ENCODE measurements at places on chromosomes 2 and 18.

DNA sequence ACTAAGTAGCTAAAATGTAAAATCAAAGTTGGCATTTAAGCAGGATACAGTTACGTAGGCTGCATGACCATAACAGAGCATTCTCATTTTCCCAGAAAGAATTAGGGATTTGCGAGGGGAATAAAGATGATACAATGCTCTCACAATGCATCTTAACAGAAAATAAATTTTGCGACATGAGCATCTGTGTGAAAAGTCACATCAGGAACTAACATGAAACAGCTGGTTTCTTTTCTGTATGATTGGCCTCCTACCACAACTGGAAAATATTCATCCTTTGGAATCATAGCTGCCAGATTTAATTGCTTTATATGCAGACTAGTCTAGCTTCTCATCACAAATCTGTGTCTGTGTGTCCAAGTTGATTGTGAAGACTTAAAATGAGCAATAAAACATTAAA, 66.0 kb downstream of the KCTD18 start:
- DNase-seq, result no peak

DNA sequence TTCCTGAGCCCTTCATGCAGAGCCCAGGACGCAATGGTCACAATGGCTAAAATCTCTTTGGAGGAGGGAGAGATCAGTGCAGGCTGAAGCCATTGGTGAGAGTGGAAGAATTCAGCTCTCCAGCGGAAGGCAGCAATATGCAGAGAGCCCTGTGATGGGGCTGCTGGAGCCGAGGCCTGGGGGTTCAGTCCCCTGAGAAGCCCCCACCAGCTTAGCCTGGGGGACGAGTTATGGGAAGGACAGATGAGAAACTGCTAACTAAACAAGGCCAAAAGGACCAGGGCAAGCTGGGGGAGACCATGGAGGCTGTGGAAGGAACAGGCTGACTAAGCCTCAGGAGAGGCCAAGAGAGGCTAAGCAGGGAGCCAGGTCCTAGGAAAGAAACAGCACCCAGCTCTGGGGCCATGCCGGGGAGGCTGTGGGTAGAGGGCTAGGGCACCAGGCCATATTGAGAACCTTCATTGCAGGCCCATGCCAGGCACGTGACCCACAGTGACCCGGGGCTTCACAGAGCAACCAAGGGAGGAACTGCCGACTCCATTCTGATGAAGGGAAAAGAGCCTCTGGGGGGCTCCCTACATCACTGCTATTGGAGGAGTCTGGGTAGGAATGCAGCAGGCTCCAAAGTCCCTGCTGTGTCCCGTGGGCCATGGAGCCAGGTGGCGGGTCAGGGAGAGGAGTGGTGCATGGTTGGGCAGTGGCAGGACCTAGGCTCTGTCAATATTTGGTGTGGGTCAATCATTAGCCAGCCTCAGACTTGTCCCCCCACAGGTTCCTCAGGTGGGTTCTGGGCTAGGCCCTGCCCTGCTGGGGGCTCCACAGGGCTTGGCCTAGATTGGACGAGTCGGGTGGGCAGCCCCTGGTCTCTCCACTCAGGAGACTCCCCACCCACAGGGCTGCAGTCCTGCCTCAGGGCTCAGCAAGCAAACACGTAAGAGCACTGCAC, 19.8 kb downstream of the PROC start:
- DNase-seq, result no peak

DNA sequence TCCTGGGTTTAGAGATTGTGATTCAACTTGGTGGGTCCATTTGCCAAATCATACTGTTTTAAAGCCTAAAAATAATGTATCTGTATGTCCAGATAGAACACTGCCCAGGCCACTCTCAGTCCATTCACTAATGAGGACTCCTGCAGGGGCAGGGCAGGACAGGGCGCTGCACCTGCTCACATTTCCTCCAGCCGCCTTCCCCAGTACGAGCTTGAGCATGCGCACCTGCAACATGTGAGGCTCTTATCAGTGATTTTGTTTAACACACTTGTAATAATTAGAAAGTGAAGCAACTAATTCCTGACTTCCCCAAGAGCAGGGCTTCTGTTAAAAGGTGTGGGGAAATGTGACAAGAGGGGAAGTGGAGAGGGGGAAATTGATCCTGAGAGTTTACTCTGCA, 89.7 kb downstream of the AFF3 start:
- no peak for DNase-seq

DNA sequence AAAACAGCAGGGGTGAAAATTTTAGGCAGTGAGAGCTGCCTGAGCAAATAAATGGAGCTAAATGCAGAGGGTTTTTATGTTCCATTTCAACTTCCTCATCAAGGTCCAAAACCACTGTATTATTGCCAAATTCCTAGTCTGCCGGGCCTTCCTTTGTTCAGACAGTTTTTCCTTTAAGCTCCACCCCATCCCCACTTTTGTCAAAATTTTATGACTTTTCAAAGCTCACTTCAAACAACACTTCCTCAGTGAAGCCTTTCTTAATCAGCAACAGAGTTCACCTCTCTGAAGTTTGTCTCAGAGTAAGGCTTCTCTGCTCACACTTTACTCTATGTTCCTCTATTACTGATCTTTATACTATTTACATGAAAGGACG, 81.3 kb downstream of the CERKL start:
- no peak for DNase-seq

- DNase-seq, result no peak
These were observed 78.2 kb downstream of the THNSL2 start for GRCh38 chr2:88248280-88248828.

- no peak for DNase-seq
These were observed 6.7 kb downstream of the IL1R1 start for GRCh38 chr2:102149243-102149642.

GRCh38 chr18:76538846-76539245, 43.8 kb upstream of the ZNF516 start:
- no peak for DNase-seq

- DNase-seq, result no peak
These were observed 591.3 kb downstream of the ZEB2 start for GRCh38 chr2:143928613-143929012.

- DNase-seq, result no peak
These were observed 510.3 kb downstream of the PLCL1 start for GRCh38 chr2:198314559-198315153.

DNA sequence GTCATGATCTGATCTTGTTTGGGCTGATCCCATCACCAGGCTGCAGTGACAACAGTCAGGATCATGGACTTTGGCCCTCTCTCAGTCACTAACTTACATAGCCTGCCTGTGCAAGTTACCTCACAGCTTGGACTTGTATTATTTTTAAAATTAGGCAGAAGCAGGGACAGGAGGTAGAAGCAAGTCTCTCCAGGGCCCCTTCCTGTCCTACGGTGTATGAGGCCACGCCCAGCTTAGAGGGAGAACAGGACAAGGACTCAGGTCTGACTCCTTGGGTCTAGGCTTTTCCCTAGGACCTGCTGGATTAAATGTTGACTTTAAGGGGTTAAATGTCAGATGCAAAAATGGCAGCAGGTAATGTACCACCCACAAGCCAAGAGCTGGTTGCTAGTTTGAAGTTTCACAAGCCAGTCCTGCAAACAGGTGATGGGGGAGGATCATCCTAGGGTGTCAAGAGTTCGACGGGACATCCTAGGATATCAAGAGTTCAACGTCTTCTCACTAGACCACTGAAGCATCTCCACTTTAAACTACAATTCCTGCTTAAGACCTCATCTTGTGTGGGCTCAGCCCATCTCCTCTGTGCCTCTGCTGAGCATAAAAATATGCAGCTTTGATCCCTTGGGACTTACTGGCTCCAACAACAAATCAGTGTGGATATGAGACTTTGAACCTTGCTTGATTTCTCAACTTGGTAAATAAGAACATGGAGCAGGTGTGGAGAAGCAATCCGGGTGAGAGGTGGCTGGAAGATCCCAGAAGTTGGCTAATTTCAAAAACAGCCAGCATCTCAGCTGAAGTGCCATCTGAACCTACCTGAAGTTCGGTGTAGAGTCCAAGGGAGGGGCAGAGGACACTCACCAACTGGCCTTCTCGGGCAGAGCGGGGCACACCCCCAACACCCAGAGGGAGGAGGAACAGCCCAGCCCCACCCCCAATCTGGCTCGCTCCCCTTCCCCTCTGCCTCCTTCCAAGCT, 39.5 kb downstream of the SFXN5 start:
- DNase-seq, result no peak

DNA sequence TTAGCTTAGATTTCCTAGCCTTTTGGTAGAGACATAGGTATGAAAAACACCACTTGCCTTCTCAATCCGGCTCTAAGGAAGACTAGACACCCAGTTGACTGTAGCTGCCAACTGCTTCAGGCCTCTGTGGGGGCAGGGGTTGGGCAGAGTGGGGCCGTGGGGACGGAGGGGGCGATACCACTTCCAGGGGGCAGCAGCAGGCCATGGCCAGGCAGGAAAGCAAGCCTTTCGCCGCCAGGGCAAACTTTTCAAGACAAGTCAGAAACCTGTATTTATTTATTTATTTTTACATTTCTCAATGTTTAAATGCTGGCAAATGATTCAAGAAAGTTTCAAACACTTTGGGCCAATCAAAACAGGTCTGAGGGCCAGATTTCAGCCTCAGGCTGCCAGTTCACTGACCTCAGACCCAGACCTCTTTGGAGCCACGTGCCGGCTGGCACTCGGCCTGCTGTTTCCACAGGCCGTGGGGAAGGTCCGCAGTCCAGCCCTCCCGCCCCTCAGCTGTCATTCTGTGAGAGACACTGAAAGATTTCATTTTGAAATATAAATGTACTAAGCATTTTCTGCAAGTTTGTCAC, 63.8 kb downstream of the MEX3C start:
- no peak for DNase-seq

DNA sequence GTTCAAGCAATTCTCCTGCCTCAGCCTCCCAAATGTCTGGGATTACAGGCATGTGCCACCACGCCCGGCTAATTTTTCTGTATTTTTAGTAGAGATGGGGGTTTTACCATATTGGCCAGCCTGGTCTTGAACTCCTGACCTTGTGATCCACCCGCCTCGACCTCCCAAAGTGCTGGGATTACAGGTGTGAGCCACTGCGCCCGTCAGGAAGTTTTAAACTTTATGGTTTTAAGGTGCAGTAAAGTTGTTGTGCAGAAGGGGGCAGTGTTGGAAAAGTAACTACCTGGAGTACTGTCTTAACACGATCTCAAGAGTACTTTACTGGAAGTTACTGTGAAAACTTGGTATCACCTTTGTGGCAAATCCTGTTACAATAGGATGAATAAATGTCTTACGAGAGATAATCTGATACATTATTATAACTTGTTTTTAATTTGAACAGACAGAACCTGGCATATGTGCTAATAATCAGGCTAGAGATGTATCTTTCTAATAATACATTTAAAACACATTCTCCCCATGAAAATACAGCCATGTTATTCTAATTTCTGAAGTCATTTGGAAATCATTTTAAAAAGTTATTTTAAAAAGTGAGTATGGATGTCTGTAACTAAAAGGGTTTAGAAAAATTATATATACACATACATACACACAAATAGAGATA, 10.8 kb downstream of the SPDYA start:
- peak; percentile 34 for DNase-seq

- no peak for DNase-seq
These were observed 334.0 kb upstream of the FSIP2 start for GRCh38 chr2:185404578-185404977.

- DNase-seq, result no peak
These were observed 72.7 kb upstream of the CCDC68 start for GRCh38 chr18:55031979-55032378.

- no peak for DNase-seq
These were observed 14.1 kb downstream of the EMX1 start for GRCh38 chr2:72931280-72931910.

GRCh38 chr18:36640021-36640952, 188.5 kb downstream of the TPGS2 start:
- DNase-seq, result no peak

DNA sequence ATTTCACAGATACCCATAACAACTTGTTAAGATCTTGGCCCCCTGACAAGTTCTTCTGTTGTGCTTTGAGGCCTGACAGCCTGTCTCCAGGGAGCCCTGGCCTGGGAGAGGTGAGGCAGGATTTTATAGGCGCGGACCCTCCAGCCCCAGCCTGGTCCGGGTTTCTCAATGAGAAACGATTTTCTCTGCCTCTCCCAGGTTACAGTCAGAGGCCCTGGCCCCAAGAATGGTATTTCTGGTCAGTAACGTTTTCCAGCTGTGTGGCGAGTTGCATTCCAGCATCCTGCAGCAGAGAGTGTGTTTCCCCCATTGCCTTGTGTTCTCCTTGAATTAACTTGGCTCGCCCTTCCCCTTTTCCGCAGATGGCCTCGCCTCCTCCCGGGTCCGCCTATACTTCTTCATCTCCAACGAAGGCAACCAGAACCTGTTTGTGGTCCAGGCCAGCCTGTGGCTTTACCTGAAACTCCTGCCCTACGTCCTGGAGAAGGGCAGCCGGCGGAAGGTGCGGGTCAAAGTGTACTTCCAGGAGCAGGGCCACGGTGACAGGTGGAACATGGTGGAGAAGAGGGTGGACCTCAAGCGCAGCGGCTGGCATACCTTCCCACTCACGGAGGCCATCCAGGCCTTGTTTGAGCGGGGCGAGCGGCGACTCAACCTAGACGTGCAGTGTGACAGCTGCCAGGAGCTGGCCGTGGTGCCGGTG, 3.0 kb downstream of the INHBB start:
- no peak for DNase-seq

GRCh38 chr2:95388091-95388692, 14.3 kb upstream of the FAHD2A start:
- DNase-seq, result no peak

DNA sequence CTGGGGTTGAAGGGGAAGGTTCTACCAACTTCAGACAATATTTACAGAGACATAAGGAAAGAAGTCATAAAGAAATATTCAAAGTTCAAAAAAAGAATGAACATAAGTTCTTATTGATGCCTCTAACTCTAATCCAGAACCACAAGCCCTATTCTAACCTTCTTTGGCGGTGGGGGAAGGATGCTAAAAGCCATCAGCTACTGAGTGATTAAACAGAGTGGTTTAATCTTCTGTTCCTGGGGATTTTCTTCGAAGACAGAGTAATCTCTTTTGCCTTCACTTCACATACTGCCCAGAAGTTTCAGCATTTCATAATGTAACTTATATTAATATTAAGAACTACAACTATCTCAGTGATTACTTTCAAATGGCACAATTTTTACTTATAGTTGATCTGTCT, 51.2 kb upstream of the TXNDC2 start:
- DNase-seq, result no peak

DNA sequence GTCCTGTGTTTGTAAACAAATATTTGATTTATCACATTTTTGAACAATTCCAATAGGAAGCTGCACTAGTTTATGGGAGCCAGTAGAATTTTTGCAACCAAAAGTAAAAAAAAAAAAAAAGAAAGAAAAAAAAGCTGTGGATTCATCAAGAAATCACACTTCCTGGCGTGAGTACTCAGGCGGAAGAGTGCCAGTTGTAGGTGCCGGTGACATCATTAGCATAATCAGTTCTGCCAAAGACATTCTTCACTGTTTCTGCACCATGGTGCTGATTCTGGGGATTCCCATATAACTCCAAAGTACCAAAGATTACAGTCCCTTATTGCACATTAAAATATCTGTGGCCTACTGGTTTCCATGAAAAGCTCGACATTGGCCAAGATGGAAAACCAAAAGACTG, 32.8 kb downstream of the RAPGEF4 start:
- no peak for DNase-seq
